ENCODE measurements at places on chromosomes 2 and 18. TPM values are rescaled to one million over a fixed set of nuclear protein-coding genes. Genes with fewer than 3 reads are reported as not detected.

Gene IL36B
- total RNA-seq = not detected

Gene CYP27C1
- 4.6 TPM for total RNA-seq

Gene SERPINB13
- total RNA-seq = 0.33 TPM

Gene UGT1A9
- not detected for total RNA-seq

Gene PJVK
- total RNA-seq = 6.2 TPM

Data from camera-type eye (tissue), 1 donor.